ENCODE measurements at places on chromosomes 6 and 20.

- no peak for DNase-seq
Observed at GRCh38 chr20:24842274-24842917, 106.7 kb upstream of the CST7 start.

DNA sequence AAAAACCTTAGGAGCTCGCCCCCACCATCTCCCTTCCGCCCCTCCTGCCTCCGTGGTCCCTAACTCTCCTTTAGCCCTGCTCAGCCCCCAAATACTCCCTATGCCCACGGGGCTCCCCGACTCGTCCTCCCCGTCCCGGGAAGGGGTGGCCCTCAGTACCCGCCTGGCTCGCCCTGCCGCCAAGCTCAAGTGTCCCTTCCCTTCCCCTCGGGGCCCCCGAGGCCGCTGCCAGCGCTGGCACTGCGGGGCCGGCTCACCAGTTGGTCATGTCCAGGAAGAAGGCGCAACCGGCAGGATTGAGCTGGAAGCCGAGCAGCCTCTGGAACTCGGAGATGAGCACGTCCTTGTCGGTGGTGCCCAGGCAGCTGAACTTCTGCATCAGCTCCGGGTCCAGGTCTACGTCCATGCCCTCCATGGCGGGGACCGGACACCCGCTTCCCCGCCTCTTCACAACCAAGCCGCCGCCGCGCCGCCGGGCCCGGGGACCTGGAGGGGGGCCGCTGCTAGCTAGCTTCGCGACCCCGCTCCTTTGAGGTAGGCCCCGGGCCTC is 303 bp downstream of the ILRUN start:
- DNase-seq = no peak

DNA sequence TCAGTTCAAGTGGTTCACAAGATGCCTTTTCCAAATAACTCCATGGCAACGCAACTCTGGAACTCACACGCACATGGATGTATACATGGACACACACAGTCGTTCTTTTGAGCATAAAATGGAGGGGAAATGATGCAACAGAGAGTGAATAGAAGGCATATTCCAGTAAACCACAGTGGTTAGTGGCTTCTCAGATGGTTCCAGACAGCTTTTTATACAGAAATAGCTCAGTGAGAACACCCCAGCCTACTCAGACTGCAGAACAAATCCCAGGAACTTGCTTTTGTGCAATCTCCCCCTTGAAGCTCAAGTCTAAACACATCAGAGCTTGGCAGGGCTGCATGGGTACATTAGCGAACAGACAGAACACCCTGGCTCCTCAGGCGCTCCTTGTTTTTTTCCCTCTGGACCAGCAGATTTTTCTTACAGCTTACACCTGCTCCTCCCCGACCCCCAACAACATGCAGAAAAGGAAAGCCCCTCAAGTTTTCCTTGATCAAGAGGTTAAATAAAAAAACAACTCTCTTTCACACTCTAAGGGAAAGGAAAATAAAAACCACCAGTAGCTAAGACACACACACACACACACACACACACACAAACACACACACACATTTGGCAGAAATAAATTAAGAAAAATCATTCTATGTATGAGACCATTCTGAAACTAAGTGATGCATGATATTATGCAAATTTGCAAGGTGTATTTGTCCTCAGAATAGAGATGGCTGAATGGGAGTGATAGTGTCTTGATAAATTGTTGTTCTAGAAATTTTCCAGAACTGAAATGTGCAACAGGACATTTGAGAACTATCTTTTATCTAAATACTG is 51.2 kb upstream of the RANBP9 start:
- DNase-seq = peak; percentile 89

DNA sequence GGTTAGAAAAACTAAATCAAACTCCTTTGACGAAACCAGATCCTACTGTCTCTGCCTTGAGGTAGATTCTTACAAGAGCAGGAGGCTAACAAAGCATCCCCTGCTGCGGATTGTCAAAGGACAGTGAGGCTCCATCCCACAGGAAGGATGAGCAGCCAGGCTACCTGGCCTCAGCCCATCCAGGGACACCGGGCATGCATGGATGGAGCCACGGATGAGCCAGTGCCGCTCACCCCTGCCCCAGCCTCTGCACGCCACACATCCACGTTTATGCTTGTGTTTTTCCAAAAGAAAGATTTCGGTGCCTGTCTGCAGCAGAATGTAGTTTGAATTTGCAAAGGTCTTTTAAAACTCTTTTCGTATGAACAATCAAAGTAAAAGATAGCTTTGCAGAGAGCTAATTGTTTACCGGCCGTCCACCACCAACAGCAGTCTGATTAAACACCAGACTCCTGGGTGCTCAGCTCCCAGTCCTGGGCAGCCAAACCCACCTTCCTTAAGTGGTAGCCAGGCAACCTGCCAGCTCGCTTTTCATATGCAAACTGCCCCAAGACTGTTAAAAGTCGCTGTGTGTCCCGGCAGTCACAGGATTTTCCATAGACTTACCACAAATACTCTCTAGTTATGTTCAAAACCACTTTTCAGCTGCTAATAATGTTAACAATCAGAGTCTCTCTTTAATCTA is 999 bp downstream of the THBS2 start:
- DNase-seq = no peak

GRCh38 chr6:24931296-24931695 is 4.5 kb downstream of the RIPOR2 start:
- no peak for DNase-seq

GRCh38 chr6:165689699-165690098 is 26.7 kb upstream of the PDE10A start:
- no peak for DNase-seq

GRCh38 chr20:381581-382290 is 1.2 kb downstream of the TRIB3 start:
- DNase-seq = peak; percentile 87

DNA sequence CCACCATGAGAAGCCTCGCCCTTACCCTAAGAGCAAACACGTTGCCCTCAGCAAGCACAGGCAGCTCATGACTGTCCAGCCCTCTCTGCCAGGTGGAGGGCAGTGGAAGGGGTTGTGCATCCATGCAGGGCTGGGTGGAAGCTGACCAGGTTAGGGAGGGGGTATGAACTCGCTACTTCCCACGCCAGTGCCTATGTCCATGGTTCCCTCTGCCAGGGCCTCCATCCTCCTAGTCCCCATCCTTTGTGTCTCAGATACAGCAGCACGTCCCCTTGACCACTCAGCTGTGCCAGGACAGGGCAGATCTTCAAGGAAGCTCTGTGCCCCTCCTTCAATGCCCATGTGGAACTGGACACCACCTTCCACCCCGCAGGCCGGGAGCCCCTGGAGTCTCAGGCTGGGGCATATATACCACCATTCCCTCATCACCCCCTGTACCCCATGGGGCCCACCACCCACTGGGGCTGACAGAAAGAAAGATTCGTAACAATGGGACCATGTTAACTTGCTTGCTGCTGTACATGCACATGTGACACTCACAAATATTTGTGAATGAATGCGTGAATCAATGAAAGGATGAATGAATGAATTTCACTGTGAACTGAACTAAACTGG is 90.7 kb downstream of the ANKRD60 start:
- DNase-seq = no peak

GRCh38 chr6:54361188-54361587 is 52.9 kb downstream of the TINAG start:
- DNase-seq = no peak

DNA sequence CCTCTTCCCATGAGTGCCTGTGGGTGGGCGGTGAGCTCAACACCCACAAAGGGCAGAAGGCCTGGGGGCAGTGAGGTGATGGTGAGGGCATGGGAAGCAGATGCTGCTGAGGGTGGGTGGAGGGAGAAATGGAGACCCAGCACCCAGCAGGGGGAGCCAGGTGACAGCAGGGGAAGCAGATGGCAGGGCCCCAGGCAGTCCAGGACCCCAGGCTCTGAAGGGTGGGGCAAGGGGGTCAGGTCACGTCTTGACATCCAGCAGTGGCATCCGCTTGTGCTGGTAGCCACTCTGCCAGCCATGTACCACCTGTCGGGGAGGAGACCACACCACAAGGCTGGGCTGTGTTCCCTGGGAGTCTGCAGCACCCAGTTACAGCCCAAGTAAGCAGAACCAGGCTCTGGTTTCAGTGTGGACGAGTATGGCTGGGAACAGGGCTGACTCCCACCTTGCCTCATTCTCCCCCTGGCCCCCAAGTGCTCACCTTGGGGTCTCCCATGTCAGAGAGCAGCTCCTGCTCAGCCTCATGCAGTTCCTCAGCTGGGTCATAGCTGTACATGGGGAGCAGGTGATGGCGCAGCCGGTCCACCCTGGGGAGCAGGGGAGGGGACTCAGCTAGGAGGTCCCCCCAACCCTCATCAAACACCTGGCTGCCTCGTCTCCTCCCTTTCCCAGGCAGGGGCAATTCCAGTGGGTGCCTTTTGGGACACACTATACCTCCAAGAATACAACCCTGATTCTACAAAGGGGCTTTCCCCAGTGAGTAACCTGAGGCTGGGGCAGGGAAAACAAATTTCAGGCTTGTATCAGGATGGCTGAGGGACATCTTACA is 2.0 kb downstream of the SMIM29 start:
- DNase-seq = peak; percentile 66

DNA sequence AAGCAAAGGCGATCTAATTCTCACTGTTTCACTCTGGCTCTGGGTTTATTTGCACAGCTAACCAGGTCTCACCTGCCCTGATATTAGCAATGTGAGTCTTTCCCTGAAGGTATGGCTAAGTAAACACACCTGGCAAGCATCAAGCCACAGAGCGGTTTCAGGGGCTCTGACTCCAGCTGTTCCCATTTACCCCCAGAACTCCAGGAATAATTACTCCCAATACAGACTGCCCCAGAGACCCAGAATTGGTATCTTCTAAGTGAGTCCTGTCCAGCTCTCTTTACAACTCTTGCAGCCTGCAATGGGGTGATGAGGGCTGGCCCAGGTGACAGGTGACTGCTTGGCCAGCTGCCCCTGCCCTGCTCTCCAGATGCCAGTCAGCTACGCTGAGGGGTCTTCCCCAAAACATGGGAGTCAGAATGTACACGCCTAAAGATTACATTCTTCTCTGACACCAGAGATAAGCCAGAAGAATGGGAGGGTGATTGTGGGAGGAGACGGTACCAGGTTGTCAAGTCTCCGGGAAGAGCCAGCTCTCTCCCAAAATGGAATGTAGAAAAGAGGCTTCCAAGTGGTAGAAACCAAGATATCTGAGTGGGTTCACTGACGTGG is 4.9 kb upstream of the LRRN4 start:
- DNase-seq = no peak

- DNase-seq = no peak
Observed at GRCh38 chr6:68059899-68060298, 575.2 kb upstream of the ADGRB3 start.

DNA sequence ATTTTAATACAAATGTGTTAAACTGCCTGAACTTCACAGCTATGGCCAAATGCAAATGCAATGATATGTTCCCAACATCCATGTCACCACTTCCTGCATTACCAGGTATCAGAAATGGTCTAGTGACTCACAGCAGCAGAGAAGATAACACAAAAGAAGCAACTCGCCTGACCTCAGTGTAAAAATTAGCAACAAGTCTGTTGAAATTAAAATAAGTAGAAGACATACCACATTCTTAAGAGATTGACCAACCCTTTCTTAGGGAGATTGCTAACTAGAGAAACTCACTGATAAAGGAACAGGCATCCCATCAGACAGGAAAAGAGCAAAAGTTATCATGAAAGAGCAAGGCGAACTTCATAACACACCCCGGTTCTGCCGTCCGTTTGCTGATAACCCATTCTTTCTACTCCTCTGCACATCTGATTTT is 45.1 kb downstream of the RNASET2 start:
- no peak for DNase-seq

- no peak for DNase-seq
Observed at GRCh38 chr6:24313251-24314141, 44.4 kb downstream of the DCDC2 start.

DNA sequence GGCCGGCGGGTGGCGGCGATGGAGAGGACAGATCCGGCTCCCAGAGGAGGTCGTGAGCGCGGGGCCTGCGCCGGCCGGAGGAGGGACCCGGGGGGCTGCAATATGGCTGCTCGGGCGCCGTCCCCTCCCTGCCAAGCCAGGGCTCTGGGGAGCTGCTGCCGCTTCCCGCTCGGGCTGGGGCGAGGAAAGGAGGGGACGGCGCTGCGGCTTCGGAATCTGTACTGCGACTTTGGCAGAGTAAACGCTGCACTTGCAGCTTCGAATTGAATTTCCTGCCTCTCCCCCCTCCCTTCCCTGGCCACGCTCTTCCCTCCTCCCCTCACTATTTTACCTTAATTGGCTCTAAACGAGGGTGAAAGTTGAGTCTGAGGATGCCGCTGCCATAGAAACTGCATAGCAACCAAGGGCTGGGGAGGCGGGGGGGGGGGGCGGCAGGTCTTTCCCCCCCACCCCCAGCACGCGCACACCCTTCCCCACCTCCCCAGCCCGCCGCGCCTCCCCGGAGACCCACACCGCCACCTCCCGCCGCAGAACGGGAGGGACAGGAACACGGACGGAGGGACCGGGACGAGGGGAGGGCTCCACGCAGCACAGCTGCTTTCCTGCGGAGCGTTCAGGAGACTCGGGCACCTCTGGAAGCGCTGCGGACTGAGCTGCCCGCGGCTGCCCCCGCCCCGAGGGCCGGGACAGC is 93.9 kb downstream of the RNASET2 start:
- DNase-seq = peak; percentile 10

GRCh38 chr6:160084198-160084776 is 37.3 kb upstream of the SLC22A1 start:
- DNase-seq = no peak

GRCh38 chr20:37310951-37311350 is 21.5 kb downstream of the MANBAL start:
- no peak for DNase-seq

DNA sequence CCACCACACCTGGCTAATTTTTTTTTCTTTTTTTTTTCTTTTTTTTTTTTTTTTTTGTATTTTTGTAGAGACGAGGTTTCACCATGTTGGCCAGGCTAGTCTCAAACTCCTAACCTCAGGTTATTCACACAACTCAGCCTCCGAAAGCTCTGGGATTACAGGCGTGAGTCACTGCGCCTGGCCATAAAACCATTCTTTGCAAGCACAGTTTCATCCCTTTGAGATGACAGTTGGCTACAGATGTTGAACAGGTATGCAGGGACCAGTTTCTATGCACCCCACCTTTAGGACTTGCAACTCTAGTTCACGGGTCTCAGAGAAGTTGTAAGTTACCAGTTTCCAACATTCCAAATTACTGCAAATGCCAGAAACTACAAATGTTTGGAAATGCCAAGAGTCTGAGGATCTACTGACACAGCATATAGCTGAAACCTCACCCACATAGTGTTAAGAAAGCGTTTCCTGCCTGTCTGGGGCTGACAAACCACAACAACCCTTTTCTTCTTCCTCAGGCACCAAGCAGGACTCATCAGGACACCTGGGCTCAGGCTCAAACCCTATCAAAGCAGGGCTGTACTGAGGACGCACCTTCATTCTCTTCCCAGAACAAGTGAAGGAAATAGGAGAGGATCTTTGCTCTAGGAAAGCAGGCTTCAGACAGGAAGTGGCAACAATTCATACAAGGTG is 22.9 kb downstream of the ARHGAP18 start:
- DNase-seq = peak; percentile 78

GRCh38 chr6:150895928-150896632 is 30.6 kb downstream of the MTHFD1L start:
- no peak for DNase-seq

Data from activated CD4-positive, alpha-beta T cell treated with anti-CD3 and anti-CD28 coated beads, Interleukin-2, amount 50 U/mL, for 16 hours (primary cell).